NCI-H1417 treated with DMSO at 0.1 percent for 48 hours (cell line): ENCODE measurements at places on chromosomes 12 and 14.

DNA sequence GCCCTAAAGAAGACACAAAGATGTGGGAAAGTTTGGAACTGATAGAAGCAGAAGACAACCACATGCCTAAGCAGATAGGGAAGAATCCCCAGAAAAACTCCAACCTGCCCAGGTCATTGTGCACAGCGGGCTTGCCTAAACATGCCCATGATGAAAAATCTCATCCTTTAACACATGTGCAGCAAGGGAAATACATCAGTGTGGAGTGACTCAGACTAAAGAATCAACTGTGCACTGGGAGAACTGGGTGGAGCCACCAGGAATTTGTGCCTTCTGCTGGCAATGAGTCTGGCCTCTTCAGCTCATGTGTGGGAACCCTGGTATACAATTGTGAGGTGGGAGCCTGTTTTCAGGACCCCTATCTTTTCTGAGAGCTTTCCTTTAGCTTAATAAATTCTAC, 398.5 kb downstream of the FSCB start:
- DNase-seq, result no peak

GRCh38 chr14:31106768-31107167, 80.6 kb upstream of the STRN3 start:
- no peak for DNase-seq

DNA sequence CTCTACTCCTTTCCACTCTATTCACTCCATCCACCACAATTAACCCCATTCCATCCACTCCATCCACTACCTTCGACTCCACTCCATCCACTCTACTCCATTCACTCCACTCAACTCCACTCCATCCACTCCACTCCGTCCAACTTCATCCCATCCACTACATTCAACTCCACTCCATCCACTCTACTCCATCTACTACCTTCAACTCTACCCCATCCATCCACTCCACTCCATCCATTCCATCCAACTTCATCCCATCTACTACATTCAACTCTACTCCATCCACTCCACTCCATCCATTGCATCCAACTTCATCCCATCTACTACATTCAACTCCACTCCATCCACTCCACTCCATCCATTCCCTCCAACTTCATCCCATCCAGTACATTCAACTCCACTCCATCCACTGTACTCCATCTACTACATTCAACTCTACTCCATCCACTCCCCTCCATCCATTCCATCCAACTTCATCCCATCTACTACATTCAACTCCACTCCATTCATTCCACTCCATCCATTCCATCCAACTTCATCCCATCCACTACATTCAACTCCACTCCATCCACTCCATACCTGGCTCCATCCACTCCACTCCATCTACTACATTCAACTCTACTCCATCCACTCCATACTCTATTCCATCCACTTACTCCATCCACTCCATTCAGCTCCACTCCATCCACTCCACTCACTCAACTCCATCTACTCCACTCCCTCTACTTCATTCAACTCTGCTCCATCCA, 16.4 kb downstream of the HNF1A start:
- DNase-seq, result no peak

- DNase-seq, result no peak
Observed at GRCh38 chr12:131061041-131061806, 107.5 kb downstream of the ADGRD1 start.

- DNase-seq, result no peak
Observed at GRCh38 chr14:92122761-92123160, 992 bp downstream of the CPSF2 start.

GRCh38 chr14:76343386-76343785, 32.6 kb upstream of the ESRRB start:
- no peak for DNase-seq

GRCh38 chr12:39610436-39611025, 9.1 kb downstream of the ABCD2 start:
- DNase-seq, result no peak

GRCh38 chr12:48934312-48934706, 9.0 kb upstream of the FKBP11 start:
- DNase-seq, result no peak

- no peak for DNase-seq
Observed at GRCh38 chr14:89641495-89642175, 224.6 kb upstream of the FOXN3 start.

GRCh38 chr14:91228112-91229004, 16.1 kb downstream of the GPR68 start:
- no peak for DNase-seq

- no peak for DNase-seq
Observed at GRCh38 chr12:3885277-3886094, 12.3 kb upstream of the PARP11 start.

DNA sequence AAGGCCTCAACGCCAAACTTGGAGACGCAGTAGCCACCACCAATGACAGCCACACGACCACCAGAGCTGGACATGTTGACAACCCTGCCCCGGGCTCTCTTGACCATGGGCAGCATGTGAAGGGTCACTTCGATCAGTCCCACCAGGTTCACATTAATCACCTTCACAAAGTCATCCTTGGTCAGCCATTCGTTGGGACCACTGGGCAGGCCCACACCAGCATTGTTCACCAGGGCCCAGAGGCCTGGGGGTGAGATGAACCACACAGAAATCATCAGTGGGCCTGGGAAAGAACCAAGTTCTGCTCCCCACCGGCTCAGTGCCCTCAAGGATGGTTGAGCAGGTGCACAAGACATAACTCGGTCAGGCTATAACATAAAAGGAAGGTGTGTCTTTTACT, 4.0 kb downstream of the SDR9C7 start:
- no peak for DNase-seq

DNA sequence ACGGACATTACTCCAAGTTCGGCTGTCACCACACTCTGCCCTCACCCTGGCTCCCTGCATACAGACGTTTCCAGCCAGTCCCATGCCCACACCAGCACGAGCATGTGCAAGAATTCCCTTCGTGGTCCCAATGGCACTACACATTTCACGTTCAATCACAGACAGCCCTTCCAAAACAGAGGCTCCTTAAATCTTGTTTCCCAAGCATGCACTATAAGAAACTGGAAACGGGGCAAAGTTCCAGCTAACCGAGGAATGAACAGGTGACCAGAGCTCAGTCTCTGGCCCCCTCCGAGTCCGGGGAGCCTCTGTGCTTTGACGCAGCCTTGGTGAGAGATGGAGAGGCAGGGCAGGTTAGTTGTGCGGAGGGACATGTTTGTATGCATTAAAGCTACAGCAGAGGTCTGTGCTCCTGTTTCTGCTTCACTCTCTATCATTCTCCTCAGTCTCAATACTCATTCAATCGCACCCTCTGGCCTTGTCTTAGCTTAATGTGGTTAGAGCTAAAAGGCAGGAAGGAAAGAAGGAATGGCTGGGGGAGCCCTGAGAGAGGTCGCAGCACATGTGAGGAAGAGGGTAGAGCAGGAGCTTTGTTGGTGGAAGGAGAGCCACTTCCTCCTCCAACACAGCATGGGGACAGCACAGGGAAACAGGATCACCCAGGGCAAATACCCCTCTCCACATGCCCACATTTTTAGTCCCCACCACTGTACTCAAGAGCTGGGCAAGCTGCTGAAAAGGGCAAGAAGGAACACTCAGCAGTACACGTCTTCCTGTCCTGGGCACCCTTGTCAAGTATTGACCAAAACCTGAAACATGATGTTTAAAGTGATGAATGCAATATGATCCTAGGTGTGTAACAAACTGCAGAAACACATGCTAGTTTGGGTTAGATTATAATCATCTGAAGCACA, 12.2 kb upstream of the SELPLG start:
- DNase-seq, result no peak

DNA sequence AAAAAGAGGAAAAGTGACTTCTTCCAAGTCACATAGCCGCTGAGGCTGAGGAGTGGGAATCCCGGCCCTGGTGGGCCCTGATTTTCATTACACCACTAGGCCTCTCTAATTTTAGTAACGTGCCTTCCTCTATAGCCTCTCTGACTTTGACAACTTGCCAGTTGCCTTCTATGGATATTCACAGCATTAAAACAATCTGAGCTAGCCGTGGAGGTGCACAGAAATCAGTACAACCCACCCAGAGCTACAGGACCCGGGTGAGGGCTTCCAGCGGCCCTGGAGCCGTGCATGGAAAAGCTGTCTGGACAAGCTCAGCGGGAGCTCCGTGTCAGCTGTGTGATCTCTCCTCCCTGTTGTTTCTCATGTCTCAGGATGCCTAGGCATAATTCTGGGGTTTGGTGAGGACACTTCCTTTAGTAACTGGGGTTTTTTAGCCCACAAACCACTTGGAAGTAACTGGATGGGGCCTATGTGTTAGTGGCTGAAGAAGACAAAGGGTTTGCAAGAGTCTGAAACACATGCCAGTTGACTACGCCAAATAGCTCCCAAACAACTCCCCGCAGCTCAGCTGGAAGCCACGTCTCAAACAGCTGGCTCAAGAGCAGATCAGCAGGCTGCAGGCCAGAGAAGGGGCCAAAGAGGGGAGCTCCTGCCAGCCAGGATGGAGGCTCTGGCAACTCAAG, 53.0 kb downstream of the SSH1 start:
- no peak for DNase-seq

DNA sequence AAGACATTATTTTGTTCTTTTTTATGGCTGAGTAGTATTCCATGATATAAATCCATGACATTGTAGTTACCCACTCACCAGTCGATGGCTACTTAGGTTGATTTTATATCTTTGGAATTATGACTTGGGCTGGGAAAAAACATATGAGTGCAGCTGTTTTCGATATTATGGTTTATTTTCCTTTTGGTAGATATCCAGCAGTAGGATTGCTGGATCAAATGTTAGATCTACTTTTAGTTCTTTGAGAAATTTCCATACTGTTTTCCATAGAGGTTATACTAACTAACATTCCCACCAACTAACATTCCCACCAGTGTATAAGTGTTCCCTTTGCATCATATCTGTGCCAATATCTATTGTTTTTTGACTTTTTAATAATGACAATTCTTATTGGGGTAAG, 29.9 kb upstream of the PTPRR start:
- DNase-seq, result no peak

- DNase-seq, result no peak
Observed at GRCh38 chr12:58316926-58317325, 375.6 kb downstream of the ATP23 start.
